K562 (cell line): ENCODE measurements at places on chromosomes 4 and X. TPM values are rescaled to one million over a fixed set of nuclear protein-coding genes. Genes with fewer than 3 reads are reported as not detected.
A peak's percentile ranks its signal among the peaks of the same experiment; 100 is the strongest.

- no peaks in the 10 kb centered on the region for H3K4me1 ChIP-seq
- no peak for DNase-seq
- H3K4me3 ChIP-seq = no peak overlapping the region
- H3K27me3 ChIP-seq = no peaks in the 10 kb centered on the region
Observed at GRCh38 chr4:63788271-63788670, 621.0 kb downstream of the TECRL start.

The DTHD1 gene
- total RNA-seq = not detected in 2 replicates

DNA sequence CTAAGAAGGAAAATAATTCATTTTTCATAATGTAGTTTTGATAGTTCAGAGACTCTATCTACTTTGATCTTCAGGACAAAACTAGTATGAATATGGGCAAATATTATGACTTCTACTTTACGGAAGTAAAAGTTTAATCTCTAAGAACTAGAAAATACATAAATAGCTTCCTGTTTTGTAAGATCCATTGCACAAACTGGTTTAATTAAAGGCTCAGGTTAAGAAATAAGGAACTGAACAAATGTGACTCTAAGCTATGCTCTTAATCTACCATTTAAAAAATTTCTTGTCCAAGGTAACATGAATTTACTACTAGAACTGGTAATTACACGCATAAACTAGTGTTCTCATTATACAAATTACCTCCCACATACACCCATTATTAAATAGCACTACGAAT lies 360.6 kb downstream of the INPP4B start:
- no peak overlapping the region for H3K27ac ChIP-seq
- DNase-seq = no peak
- H3K36me3 ChIP-seq = no peaks in the 10 kb centered on the region
- no peaks in the 10 kb centered on the region for H3K27me3 ChIP-seq

The RHOH gene
- total RNA-seq = 24.0 and 26.3 TPM in 2 replicates

- no peak overlapping the region for H3K4me3 ChIP-seq
- H3K27me3 ChIP-seq = no peaks in the 10 kb centered on the region
- H3K36me3 ChIP-seq = no peaks in the 10 kb centered on the region
- no peaks in the 10 kb centered on the region for H3K4me1 ChIP-seq
Observed at GRCh38 chr4:119540249-119540648, 88.4 kb downstream of the PDE5A start.

GRCh38 chr4:6114181-6114580 lies 86.2 kb downstream of the JAKMIP1 start:
- DNase-seq = no peak
- no peak overlapping the region for H3K4me3 ChIP-seq
- peaks cover 46% of the 10 kb centered on the region for H3K27me3 ChIP-seq

The SLITRK4 gene
- not detected in 2 replicates for total RNA-seq

DNA sequence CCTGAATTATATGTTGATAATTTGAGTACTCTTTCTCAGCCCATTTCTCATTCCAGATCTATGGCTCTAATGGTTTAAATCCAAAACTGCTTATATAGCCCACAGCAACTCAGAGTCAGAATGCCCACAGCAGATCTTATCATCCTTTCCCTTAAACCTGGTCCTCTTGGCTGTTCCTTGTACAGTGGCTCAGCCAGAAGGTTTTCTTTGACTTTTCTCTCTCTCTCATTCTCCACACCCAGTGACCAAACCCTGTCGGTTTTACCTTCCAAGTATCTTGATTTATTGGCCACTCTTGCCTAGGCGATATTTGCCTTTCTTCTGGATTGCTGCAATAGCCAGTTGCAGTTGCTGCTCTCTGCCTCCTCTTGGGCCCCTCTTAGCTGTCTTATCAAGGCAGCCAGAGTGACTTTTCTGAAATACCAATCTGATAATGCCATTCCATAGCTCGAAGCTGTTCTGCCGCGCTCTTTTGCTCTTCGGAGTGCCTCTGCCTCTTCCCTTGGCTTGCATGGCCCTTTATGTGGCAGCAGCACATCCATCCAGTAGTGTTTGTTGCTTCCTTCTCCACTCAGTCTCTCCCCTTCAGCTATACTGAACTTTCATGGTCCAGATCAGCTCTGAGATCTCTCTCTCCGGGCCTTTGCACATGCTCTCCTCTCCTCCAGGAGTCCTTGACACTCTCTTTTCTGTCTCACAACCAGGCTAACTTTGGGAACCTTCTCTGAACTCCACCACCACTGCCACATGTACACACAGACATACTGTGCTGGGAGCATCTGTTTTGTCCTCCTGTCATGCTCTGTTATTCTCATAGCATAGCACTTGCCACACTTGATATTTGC lies 11.8 kb downstream of the GAB1 start:
- no peak for DNase-seq
- H3K27ac ChIP-seq = no peak overlapping the region; the same call in 2 of the 3 replicates
- H3K27me3 ChIP-seq = no peaks in the 10 kb centered on the region
- peaks cover 35% of the 10 kb centered on the region for H3K4me1 ChIP-seq

DNA sequence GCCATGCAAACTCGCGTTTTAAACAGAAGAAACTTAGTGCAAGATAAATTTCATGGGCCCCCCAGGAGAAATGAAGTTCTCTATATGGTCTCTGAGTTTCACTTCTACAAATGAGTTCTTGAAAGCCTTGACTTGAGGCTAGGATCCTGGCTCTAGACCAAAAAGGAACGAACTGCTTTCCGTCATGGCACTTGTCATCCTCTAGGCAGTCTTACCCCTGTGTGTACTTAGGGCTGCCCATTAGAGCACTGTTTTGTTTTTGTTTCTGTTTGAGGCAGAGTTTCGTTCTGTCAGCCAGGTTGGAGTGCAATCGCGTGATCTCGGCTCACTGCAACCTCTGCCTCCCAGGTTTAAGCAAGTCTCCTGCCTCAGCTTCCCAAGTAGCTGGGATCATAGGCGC lies 29.0 kb downstream of the RNF4 start:
- H3K4me1 ChIP-seq = no peaks in the 10 kb centered on the region
- H3K27ac ChIP-seq = no peak overlapping the region
- no peak overlapping the region for H3K4me3 ChIP-seq
- peaks cover 86% of the 10 kb centered on the region for H3K36me3 ChIP-seq
- H3K27me3 ChIP-seq = no peaks in the 10 kb centered on the region

DNA sequence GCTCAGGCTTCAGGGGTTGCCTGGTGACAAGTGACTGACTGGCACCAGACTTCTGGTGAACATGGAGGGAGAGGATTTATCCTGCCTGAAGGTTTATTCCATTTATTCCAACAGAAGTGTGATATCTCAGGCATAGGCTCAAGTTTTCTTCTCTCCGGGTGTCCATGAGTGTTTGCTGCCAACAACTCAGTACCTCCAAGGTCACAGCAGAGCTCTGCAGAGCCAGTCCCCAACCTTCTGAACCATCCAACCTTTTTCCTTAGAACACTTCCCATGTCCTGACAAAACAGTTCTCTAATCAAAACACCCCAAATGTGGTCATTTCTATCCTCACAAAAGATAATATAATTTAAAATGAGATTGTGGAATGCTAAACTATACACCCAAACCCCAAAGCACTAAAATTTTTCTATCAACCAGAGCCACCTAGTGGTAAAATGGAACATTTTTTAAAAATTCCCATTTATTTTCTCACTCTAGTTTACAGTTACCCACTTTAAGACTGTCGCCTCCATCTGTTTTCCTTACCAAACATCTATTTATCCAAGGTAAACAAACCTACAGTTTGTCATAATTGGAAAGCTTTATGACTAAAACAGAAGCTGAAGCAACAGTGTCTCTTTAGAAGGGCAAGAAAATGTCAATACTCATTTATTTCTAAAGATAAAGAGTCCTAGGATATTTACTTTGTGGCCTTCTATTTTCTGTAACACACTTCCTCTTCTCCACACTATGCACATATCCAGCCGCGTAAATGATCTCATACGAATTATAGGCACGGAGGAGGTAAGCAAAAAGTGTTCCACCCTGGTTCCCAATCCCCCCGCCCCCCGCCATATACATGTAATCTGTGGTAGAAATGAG lies 39.5 kb downstream of the TMEM154 start:
- H3K36me3 ChIP-seq = no peaks in the 10 kb centered on the region
- no peaks in the 10 kb centered on the region; the same call in 1 of the 2 replicates for H3K4me1 ChIP-seq
- peaks cover 16% of the 10 kb centered on the region for H3K27me3 ChIP-seq
- H3K4me3 ChIP-seq = no peak overlapping the region

The ETDA gene
- total RNA-seq = not detected in 2 replicates

GRCh38 chrX:25523574-25524540 lies 508.1 kb upstream of the ARX start:
- no peaks in the 10 kb centered on the region for H3K4me1 ChIP-seq
- no peak overlapping the region for H3K27ac ChIP-seq
- H3K27me3 ChIP-seq = no peaks in the 10 kb centered on the region
- DNase-seq = peak; percentile 2
- H3K36me3 ChIP-seq = no peaks in the 10 kb centered on the region

GRCh38 chrX:47637546-47638195 lies 7.9 kb upstream of the CFP start:
- H3K36me3 ChIP-seq = peaks cover 71% of the 10 kb centered on the region
- no peaks in the 10 kb centered on the region for H3K4me1 ChIP-seq
- peak; percentile 33 for DNase-seq
- no peak overlapping the region for H3K27ac ChIP-seq
- no peak overlapping the region for H3K4me3 ChIP-seq

- no peaks in the 10 kb centered on the region for H3K36me3 ChIP-seq
- peak overlapping the region; percentile 63 for H3K27ac ChIP-seq
- H3K27me3 ChIP-seq = no peaks in the 10 kb centered on the region
Observed at GRCh38 chrX:49192722-49193328, 6.7 kb upstream of the PRICKLE3 start.

The SERPINA7 gene
- not detected in 2 replicates for total RNA-seq

GRCh38 chr4:37603070-37603468 lies 83.1 kb downstream of the RELL1 start:
- no peak overlapping the region for H3K4me3 ChIP-seq
- H3K4me1 ChIP-seq = no peaks in the 10 kb centered on the region
- H3K27me3 ChIP-seq = no peaks in the 10 kb centered on the region; the same call in none of the 2 replicates
- peak; percentile 76 for DNase-seq
- no peak overlapping the region for H3K27ac ChIP-seq
- no peaks in the 10 kb centered on the region for H3K36me3 ChIP-seq

DNA sequence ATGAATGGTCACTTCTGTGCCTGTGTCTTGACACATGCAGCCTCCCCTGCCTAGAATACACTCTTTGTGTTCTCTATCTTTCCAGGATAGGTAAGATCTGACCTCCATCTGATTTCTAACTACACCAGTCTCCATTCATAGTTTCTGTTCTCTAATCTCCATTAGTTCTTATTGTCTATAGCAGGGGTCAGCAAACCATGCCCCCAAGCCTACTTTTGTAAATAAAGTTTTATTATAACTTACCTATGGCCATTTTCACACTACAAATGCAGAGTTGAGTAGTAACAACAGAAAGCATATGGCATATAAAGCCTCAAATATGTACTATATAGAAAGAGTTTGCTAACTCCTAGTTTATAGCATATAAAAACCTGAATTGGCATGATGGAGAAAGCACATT lies 37.6 kb upstream of the H2AZ1 start:
- H3K36me3 ChIP-seq = no peaks in the 10 kb centered on the region
- no peaks in the 10 kb centered on the region for H3K4me1 ChIP-seq

DNA sequence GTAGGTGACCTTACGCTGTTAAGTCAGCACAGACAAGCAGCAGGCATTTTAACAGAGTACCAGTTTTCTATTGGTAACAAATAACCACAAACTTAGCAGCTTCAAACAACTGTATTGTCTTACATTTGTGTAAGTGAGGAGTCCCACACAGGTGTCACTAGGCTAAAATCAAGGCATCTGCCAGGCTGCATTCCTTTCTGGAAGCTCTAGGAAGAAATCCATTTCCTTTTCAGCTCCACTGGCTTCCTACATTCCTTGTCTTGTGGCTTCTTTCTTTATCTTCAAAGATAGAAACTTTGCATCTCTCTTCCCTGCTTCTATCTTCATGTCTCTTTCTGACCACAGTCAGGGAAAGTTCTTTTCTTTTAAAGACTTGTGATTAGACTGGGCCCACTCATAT lies 139.9 kb downstream of the TMEM144 start:
- H3K36me3 ChIP-seq = no peaks in the 10 kb centered on the region
- no peak for DNase-seq
- no peak overlapping the region for H3K4me3 ChIP-seq
- H3K27ac ChIP-seq = no peak overlapping the region
- no peaks in the 10 kb centered on the region for H3K27me3 ChIP-seq

- no peak overlapping the region for H3K27ac ChIP-seq
- no peak for DNase-seq
- H3K4me3 ChIP-seq = no peak overlapping the region
- H3K4me1 ChIP-seq = no peaks in the 10 kb centered on the region
- 0 out of 3 replicates have a peak, but pooled peaks cover 3% of the 10 kb centered on the region for H3K27me3 ChIP-seq
Observed at GRCh38 chrX:9957743-9958142, 9.4 kb upstream of the CLDN34 start.

The PCDH7 gene
- 0.04 TPM in 1 of 2 replicates, not detected in the other for total RNA-seq

- no peaks in the 10 kb centered on the region for H3K4me1 ChIP-seq
- H3K27me3 ChIP-seq = no peaks in the 10 kb centered on the region
- H3K36me3 ChIP-seq = no peaks in the 10 kb centered on the region
- H3K27ac ChIP-seq = no peak overlapping the region
Observed at GRCh38 chr4:43471950-43472349, 579.4 kb downstream of the GRXCR1 start.

GRCh38 chrX:110226931-110227330 lies 91.0 kb downstream of the AMMECR1 start:
- no peak overlapping the region for H3K27ac ChIP-seq
- H3K4me3 ChIP-seq = no peak overlapping the region
- no peaks in the 10 kb centered on the region; the same call in 2 of the 3 replicates for H3K36me3 ChIP-seq
- no peak for DNase-seq

GRCh38 chr4:15920723-15921591 lies 17.6 kb downstream of the FGFBP1 start:
- DNase-seq = no peak
- no peaks in the 10 kb centered on the region for H3K36me3 ChIP-seq
- H3K27me3 ChIP-seq = peaks cover 19% of the 10 kb centered on the region
- H3K4me1 ChIP-seq = no peaks in the 10 kb centered on the region

GRCh38 chr4:111982089-111982488 lies 163.2 kb upstream of the FAM241A start:
- H3K27ac ChIP-seq = no peak overlapping the region
- no peak overlapping the region for H3K4me3 ChIP-seq
- no peaks in the 10 kb centered on the region for H3K36me3 ChIP-seq

GRCh38 chrX:136728393-136728792 lies 52.3 kb downstream of the ARHGEF6 start:
- no peak overlapping the region for H3K27ac ChIP-seq
- no peaks in the 10 kb centered on the region for H3K27me3 ChIP-seq
- no peak for DNase-seq
- no peaks in the 10 kb centered on the region for H3K36me3 ChIP-seq

The RNF128 gene
- total RNA-seq = 0.07 TPM in 2 replicates

The PCSK1N gene
- 0.36 and 0.55 TPM in 2 replicates for total RNA-seq
